T47D (cell line): ENCODE measurements at places on chromosomes 16 and 17.

GRCh38 chr17:39022924-39023323 lies 55.7 kb upstream of the FBXO47 start:
- no peak for DNase-seq

DNA sequence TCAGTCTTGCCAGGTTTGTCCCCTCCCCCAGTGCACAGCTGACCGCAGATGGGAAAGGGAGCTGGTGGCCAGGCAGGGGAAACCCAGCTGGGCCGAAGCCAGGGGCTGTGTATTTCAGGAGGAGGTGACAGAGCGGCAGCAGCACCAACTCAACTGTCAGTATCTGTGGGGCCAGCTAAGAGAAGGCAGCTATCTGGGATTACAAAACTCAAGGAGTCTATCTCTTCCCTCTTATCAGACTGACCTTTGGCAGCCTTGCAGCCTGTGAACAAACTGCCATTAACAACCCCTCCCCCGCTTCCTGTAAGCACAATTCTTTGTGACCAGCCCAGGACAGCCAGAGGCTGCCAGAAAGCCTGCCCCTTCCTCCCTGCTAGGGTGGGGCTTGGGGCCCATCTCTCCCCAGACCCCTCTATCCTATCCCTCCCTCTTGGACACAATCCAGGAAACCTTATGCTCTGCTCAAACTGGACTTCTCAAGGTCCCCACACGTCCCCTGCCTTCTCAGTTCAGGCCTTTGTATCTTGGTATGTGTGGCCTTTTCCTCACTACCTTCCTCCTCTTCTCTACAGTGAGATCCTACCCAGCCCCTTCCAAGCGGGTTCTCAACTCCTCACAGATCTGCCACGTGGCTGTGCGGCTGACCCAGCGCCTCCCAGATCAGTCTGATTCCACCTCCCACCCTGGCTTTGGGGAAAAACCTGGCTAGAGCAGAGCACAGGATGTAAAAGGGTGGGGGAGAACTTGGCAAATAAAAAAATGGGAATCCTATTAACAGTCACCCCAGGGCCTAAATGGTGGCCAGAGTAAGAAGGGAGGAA lies 10.5 kb downstream of the ST3GAL2 start:
- peak; percentile 63 for DNase-seq

DNA sequence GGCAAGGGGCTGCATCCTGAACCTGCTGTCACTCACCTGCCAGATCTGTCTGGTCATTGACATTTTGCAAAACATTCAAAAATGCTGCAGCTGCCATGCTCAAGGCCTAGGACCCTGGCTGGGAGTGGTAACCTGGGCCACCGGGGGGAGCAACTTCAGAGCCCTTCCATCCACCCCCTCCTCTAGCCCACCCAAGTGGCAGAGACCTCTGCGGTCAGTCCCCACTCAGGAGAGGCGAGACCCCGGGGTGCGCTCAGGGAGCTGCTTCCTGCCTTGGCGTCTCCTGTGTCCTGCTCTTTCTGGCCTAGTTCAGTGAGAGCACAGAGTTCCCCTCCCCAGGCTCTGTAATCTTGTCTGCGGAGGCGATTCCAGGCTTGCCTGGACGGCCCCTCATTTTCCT lies 108.8 kb downstream of the CCDC182 start:
- no peak for DNase-seq

GRCh38 chr16:63188086-63188771 lies 1152.0 kb upstream of the CDH8 start:
- no peak for DNase-seq

DNA sequence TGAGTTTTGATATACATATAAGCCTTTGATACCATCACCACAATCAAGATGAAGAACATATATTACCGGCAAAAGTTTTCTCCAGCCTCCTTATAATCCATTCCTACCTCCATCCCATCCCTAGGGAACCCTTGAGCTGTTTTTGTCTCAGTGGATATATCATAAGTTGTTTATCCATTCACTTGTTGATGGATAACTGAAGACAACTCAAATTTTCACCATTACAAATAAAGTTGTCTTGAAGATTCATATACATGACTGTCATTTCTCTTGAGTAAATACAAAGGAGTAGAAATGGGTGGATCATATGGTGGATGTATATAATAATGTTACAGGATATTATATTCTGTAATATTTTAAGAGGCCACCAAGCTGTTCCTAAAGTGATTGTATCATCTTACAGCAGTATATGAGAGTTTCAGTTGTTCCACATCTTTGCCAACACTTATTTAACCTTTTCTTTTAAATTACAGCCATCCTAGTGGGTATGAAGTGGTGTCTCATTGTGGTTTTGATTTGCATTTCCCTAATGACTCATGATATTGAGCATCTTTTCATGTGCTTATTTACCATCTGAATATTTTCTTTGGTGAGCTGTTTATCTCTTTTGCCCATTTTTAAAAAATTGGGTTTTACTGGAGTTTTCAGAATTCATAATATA lies 17.4 kb downstream of the NF1 start:
- no peak for DNase-seq

DNA sequence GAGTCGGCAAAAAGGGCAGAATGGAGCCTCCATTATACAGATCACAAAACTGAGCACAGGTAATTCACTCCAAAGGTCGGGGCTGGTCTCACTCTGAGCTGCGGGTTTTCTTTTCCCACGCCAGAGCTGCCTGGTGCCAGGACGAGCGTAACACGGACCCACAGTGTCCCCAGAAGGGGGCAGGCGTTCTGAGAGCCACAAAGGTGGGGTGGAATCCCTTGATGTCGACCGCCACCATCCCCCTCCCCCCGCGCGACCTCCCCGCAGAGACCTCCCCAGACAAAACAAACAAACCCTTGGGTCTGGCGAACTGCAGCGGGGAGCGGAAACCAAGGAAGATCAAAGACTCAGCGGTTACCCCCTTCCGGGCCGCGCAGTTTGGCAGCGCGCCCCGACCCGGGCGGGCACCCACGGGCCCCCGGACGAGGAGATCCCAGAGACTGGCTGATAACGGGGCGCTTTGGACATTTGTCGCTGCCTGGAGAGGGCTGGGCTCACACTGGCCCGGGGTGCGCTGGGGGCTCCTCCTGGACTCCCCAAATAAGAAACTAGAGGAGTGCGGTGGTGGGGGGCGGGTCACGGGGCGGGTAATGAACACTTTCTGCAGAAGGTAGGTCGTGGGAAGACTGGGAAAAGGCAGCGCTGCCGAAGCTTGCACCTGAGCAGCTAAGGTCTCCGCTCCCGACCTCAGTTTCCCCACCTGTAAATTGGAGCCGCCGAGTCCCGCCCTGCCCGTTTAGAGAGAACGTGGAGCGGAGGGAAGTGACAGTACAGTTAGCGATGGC lies 664 bp upstream of the NKD1 start:
- DNase-seq: no peak
